ENCODE measurements at places on chromosomes 6 and 20.

GRCh38 chr6:106490436-106490835 lies 129.9 kb downstream of the CRYBG1 start:
- DNase-seq: no peak

DNA sequence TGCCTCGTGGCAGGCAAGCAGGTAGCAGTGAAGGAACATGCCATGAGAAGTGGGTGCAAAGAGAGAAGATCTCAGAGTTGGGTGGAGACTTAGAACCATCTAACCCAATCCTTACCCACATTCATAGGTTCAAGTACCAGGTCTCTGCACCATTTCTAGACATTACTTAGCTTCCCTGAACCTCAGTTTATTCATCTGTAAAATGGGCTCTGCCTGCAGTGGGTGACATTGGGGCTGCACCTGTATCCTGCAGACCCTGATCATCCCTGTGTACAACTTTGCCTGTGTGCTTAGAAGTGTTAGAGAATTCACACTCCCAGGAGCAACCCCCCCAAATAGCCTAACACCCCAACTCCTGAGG lies 42.7 kb downstream of the SNX5 start:
- DNase-seq: no peak

DNA sequence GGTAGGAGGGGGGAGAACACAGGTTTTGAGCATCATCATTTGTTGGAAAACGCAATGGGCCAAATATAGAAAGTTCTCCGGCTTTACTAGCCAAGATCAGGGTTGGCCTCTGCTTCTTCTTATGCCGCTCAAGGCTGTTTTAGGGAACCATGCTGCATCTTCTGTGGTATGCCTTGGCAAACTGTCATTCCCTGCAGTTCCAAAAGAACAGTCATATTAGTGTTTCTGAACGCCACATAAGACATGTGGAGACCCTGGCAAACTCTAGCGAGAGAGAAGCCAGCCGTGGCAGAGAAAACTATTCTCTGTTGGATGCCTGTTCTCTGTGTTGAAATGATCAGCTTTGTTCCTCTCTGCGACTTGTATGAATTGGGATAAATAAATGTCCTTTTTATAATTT lies 10.8 kb downstream of the ACTR5 start:
- DNase-seq: no peak

DNA sequence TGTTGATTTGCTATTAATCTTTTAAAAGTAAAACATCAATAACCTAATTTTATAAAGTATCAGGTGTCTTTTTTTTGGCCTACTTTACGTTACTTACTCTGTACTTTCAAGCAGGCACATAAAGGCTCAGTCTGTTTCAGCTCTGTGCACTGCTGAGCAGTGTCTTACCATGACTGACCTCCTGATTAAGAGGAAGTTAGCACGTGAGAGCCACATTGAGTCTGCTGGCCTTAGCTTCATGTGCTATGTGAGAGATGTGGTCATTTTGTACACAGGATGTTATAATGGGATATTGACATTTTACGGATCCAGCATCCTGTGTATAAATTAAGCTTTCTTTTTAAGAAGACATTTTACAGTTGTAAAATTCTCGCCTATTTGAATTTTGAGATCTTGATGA lies 31.9 kb downstream of the ARID1B start:
- DNase-seq: peak; percentile 38

DNA sequence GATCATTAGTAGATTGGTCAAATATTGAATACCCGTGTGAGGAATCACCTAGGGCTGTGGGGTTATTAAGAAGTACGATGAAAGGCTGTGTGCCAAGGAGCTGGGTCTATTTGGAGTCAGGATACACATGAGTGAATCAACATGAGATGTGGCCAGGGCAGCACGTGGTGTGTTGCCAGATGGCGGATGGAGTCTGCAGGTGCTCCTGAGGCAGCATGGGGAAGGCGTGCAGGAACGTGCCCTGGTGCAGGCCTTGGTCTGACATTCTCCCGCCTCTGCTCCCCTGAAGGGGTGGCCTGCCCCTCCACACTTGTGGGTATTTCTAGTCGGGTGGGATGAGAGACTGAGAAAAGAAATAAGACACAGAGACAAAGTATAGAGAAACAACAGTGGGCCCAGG lies 39.0 kb upstream of the SLC22A1 start:
- DNase-seq: peak; percentile 32

- DNase-seq: no peak
Measured at GRCh38 chr20:10619427-10619826, 54.4 kb downstream of the JAG1 start.

- DNase-seq: no peak
Measured at GRCh38 chr6:2890976-2891767, 11.9 kb downstream of the SERPINB9 start.

DNA sequence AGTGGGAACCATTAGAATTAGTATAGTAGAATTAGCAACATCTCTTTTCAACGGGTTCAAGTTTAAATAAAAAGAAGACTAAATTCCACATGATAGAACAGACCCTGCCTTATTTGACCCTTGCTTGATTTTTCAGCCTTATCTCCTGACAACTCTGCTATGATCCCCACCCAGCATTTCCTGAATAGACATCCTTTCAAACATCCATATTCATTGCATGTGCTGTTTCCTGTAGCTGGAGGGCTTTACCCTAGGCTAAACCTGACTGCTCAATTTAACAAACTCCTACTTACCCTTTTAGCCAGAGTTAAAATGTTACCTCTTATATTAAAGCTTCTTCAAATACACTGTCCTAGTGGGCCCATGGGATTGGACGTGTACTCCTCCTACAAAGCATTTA lies 594.8 kb upstream of the ARID1B start:
- no peak for DNase-seq

DNA sequence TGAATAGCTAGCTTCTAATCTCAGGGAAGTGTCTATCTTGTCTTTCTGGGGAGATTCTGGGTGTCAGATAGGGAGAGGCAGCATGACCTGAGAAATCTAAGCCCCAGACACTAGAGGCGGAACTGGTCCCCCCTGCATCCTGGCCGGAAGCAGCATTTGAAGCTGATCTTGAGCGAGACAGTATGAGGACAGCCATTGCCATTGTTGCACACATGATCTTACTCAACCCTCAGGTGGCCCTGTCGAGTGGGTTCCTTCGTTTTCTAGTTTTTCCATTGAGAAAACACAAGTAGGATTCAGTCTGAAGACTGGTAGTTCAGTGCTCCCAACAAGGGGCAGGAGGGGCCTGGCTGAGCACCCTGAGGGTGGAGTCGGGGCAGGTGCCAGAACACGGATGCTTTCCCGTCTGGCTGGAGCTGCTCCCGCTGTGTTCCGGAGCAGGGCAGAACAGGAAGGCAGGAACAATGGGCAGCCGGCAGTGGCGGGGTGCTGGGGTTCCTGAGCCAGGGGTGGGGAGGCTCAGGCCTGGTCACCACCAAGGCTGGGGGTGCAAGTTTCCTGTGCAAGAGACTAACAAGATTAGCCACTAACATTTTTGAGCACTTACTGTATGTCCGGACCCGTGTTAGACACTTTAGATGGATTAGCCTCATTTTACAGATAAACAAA lies 7.9 kb upstream of the SDCBP2 start:
- DNase-seq: no peak

GRCh38 chr6:137783710-137784109 lies 83.3 kb upstream of the TNFAIP3 start:
- no peak for DNase-seq

GRCh38 chr6:6872459-6873344 lies 235.1 kb upstream of the RREB1 start:
- DNase-seq: no peak

GRCh38 chr6:127497410-127497809 lies 21.7 kb downstream of the MTCL3 start:
- no peak for DNase-seq

GRCh38 chr6:24076011-24076410 lies 50.0 kb upstream of the NRSN1 start:
- DNase-seq: no peak

GRCh38 chr6:31493875-31494694 lies 3.9 kb upstream of the MICB start:
- peak; percentile 26 for DNase-seq

- DNase-seq: no peak
Measured at GRCh38 chr6:9121549-9121948, 686.2 kb upstream of the SLC35B3 start.

- no peak for DNase-seq
Measured at GRCh38 chr6:79117752-79118151, 39.7 kb upstream of the PHIP start.

DNA sequence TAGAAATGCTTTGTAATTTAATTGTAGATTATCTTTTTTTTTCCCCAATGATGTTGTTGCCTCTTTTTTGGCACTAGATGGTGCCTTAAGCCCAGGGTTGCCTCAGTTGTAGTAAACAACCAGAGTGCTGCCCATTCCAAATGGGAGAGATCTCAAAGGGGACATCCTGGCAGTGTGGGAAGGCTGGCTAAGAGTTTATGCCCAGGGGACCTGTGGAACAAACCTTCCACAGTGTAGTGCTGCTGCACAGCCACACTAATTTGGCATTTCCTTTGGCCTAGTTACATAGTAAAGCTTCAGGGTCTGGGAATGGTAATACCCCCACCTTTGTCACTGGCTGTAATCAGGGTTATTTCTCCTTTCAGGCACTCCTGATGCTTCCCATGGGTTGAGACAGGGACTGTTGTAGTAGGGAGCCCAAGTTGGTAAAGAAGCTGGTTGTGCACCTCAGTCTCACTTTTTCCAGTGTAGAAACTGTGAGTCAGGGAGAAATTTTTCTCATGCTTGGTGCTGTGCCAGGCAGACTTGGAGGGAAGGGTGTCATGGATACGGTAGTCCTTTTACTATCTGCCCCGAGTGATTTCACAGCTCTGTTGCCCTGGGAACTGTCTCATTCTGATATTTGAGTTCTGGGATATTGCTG lies 177.8 kb upstream of the ECI2 start:
- peak; percentile 39 for DNase-seq

GRCh38 chr20:58775371-58775770 lies 75.3 kb downstream of the GNAS-AS1 start:
- DNase-seq: no peak

GRCh38 chr6:144590532-144590931 lies 305.4 kb downstream of the UTRN start:
- DNase-seq: no peak

GRCh38 chr20:52965819-52966218 lies 6.3 kb upstream of the TSHZ2 start:
- DNase-seq: no peak

- DNase-seq: no peak
Measured at GRCh38 chr20:58700121-58700821, 7.7 kb downstream of the NPEPL1 start.

GRCh38 chr6:150465610-150466009 lies 96.8 kb downstream of the IYD start:
- no peak for DNase-seq

DNA sequence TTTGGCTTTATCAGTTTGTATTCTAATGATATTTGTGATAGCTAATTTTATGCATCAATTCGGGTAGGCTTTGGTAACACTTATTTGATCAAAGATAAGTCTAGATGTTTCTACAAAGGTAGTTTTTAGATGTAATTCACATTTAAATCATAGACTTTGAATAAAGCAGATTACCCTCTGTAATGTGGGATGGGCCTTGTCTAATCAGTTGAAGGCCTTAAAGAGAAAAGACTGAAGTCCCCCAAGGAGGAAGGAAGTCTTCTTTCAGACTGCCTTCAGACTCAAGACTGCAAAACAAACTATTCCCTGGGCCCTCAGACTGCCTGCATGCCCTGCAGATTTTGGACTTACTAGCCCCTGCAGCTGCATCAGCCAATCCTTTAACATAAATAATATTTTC lies 178.5 kb downstream of the TRDN start:
- no peak for DNase-seq

GRCh38 chr6:118697554-118697953 lies 46.2 kb upstream of the CEP85L start:
- peak; percentile 63 for DNase-seq

DNA sequence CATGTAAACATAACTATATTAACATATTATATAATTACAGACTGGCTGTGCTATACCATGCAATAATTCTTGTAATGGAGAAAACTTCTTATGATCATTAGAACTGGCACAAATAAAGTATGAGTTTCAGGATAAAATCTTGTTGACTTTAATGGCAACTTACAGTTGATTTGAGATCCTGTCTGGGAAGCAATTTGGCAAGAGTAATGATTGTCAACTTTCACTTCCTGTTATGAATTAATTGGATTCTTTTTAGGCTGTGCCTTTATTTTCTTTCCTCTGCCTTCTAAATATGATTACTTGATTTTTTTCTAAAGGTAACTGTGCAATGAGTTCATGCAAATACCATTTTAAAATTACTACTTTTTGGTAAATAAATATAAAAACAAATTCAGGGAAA lies 158.1 kb upstream of the B3GAT2 start:
- DNase-seq: no peak

DNA sequence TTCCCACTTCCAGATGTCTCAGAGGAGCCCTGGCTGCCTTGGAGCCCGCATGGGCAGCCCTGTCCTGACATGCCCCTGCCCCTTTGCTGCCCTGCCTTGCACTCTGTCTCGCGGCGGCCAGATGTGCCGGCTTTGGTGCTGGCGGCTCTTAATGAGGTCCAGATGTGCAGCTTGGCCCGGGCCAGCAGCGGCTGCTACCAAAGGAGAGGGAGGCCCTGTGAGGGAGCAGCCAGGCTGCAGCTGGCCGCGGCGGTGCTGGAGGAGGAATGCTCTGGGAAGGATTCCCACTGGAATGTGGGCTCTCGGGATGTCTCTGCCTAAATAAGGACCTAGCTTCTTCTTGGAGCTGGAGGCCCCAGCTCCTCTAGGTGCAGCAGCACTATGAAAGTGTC lies 72.4 kb downstream of the FGD2 start:
- no peak for DNase-seq

DNA sequence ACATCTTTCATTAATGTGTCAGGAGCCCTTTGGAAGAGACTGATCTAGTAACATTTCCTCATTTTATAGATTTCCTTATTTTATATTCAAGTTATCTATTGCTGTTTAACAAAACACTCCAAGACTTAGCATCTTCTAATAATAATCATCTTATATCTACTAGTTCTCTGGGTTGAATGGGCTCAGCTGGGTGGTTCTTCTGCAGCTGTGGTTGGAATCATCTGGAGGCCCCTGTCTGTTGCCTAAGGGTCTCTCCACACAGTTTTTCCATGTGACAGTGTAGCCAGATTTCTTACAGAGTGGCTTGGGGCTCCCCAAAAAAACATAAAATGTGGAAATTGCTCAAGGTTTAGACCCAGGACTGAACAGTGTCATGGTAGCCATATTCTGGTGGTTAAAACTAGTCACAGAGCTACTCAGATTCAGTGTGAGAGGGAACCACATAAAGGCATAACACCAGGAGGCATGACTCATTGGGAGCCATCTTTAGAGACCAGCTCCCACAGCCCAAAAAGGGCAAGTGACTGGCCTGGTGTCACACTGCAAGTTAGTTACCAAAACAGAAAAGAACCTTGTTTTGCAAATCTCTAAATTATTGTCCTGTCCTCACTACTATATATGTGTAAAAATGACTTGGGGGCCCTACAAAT lies 11.5 kb downstream of the SLC2A10 start:
- no peak for DNase-seq

DNA sequence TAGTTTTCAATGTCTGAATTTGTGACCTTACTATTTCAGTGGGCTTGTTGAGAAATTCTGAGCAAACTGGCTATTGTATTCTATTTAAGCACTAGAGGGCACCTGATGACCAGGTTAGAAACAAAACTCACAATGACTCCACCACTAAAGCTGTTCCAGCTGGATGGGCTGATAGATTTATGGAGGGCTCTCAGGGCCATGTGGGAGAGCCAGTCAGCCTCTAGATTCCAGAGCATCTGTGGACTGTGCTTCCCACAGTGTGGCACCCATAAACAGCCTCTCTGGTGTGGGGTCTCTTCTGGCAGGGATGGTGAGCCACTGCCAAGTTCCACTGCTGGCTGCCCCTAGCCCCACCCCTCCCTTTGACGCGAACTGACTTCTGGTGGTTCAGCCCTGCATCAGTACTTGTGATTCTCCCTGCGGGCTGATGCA lies 29.2 kb downstream of the C6orf58 start:
- peak; percentile 96 for DNase-seq

Measured in NCI-H524 (cell line).